ENCODE measurements at places on chromosomes 6 and 20.

GRCh38 chr6:163243083-163243482, 171.4 kb upstream of the QKI start:
- no peak for DNase-seq

DNA sequence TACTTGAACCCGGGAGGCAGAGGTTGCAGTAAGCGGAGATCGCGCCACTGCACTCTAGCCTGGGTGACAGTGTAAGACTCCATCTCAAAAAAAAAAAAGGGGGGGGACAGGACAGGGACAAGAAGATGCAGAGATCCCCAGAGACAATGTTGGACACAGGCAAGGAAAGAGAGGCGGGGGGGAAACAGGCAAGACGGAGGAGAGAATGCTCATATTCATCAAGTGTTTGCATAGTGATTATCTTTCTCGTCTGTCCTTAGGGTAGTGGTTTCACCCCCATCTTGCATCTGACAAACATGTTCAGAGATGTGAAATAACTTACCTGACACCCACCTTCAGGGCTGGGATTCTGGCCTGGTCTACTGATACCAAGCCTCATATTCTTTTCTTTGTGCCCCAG, 29.0 kb downstream of the CHMP4B start:
- DNase-seq: no peak

DNA sequence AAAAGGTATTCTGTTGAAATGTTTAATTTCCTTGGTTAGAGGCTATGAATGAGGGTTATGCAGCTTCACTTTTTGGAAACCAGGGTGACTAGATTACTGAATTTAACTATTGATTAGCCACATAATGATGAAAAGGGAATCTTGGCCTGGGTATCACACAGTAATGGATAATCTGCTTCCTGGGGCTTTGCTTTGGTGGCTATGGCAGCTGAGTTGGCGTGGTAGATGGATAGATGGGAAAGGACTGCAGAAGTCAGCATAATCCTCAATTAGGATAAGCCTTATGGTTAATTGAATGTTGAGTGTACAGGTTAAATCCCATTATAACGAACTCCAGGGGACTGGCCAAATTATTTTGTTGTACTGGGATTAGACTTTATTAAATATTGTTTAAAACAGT, 5.2 kb downstream of the NCOA3 start:
- no peak for DNase-seq

DNA sequence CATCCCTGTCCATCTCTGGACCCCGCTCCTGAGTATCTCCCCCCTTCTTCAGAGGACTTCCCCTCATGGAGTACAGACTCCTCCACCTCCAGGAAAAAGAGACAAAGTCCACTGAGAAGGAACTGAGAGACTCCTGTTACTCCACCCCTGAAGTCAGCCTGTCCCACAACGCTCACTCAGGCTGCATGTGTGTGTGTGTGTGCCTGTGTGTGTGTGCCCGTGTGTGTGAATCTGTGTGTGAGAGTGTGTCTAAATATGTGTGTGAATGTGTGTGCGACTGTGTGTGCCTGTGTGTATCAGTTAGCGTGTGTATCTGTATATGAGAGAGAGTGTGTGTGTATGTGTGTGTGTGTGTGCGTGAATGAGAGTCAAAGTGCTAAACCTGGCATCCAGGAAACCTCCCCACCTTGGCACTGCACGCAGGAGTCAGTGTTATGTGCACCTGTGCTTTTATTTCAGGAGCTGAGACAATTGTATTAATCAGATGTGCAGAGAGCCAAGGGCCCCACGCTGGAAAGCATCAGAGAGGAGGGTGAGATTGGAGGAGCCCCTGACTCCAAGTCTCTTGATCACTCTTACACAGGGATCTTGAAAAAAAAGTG, 39.0 kb downstream of the HLA-A start:
- no peak for DNase-seq
